Stimulated activated CD4-positive, alpha-beta T cell treated with anti-CD3 and anti-CD28 coated beads, Interleukin-15, amount 100 ng/mL, for 24 hours (primary cell): ENCODE measurements at places on chromosomes 1 and 21.

DNA sequence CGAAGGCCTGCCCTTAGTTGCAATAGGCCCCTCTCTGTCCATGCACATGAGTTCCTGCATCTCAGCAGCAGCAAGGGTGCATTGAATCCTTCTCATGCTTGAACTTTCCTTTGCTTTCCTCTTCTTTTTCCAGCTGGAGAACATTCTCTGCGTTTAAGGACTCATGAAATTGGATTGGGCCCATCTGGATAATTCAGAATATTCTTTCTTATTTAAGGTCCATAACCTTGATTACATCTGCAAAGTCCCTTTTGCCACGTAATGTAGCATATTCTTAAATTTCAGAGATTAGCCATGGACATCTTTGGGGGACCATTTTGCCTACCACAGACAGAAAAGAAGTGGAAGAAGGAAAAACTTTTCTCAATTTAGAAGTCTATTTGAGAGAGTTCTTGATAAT is 159.7 kb upstream of the C21orf91 start:
- no peak for DNase-seq

DNA sequence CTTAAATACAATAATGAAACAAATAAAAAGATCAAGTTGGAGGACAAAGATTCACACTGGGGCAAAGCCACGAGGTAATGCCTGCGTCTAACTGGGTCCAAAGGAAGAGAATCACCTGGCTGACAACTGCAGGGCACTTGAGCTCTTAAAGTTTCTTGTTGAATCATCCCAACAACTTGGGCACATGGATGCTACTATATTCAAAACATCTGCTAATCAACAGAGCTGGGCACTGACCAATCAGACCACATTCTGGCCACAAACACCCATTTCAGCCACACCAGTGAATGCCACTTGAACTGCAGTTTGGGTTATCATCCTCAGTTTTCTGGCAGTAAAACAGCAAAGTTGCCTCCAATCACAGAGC is 51.0 kb downstream of the ABCA4 start:
- DNase-seq = no peak

GRCh38 chr1:87872189-87872588 is 543.5 kb downstream of the LMO4 start:
- no peak for DNase-seq

GRCh38 chr21:21018821-21019220 is 20.6 kb downstream of the NCAM2 start:
- no peak for DNase-seq

DNA sequence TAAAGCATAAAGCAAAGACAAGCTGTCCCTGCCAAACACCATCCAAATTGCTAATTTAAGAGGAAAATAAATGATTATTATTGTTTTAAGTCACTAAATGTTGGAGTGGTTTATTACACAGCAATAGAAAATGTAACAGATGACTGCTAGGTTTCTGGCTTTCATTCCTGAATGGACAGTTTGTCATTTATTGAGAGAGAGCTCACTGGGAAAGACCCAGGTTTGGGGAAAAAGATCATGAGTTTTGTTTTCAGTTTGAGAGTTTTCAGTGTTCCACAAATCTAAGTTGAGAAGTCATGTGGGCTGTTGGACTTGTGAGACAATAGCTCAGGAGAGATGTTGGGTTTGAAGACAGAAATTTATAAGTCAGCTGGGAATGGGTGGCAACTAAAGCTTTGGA is 5.4 kb downstream of the GPA33 start:
- DNase-seq = no peak

GRCh38 chr1:154441241-154441888 is 36.2 kb downstream of the IL6R start:
- no peak for DNase-seq

DNA sequence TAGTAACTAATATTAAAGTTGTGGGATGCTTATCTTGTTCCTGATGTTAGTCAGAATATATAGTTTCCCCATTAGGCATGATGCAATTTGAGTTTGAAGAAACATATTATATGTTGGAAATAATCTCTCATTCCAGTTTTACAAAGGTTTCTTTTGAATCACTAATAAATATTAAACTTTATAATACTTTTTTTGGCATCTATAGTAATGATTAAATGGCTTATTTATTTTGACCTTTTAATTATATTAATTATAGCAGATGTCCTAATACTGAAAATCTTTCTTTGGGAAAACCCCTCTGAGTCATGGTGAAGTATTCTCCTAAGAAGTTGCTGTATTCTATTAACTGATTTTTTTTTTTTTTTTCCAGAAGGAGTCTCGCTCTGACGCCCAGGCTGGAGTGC is 28.5 kb upstream of the PTGS2 start:
- no peak for DNase-seq
